ENCODE measurements at places on chromosomes 4 and X.

DNA sequence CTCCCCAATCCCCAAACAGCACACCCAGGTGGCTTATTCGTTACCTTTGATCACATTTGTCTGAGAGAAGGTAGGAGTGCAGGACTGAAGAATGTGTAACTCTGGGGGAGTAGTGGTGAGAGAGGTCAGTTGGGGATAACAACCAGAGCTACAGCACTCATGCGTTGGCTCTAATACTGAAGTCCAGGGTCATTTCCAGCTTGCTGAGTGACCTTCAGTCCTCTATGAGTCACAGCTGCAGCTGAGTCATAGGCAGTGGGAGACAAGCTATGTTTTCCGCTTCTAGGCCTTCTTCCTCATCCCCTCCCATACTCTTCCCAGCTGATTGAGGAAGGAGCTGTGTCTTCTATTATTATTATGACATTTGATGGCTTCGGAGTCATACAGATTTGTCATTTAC is 31.6 kb upstream of the CT47C1 start:
- peak; percentile 91 for DNase-seq

- no peak for DNase-seq
Observed at GRCh38 chr4:169305651-169306050, 34.9 kb upstream of the SH3RF1 start.

DNA sequence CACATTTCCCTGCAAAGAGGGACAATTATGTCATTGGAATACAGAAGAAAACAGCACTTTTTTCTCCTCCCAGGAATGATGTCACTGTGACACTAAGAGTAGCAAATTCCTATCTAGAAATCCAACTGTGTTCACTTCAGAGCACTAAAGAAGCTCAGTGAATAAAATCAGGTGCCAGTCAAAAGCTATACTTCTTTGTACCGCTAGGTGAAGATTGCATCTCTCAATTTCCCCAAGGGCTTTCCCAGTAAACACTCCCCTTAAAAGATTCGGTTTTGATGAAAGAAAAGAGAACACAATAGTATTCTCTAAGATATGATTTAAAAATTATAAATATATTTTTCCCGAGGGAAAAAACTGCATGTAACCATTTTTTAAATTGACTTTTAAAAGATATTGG is 104.7 kb upstream of the MID1 start:
- DNase-seq = no peak

DNA sequence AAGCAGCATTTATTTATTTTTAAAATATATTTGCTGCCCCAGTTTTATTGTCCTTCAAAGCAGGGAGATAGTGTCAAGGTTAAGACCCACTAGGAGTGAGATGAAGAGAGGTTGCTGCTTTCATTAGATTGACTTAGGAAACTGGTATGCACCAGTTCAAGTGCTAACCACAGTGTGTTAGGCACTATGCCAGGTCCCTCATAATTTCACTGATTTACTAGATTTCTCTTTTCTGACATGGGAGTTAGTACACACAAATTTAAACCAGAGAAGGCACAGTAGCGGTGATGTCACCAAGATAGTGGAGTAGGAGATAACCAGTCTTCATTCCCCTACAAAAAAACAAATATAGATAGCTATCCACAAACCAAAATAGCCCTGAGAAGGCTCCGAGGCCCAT is 14.3 kb downstream of the RRAGB start:
- DNase-seq = no peak

GRCh38 chr4:145482209-145483037 is 770 bp downstream of the SMAD1 start:
- peak; percentile 64 for DNase-seq

DNA sequence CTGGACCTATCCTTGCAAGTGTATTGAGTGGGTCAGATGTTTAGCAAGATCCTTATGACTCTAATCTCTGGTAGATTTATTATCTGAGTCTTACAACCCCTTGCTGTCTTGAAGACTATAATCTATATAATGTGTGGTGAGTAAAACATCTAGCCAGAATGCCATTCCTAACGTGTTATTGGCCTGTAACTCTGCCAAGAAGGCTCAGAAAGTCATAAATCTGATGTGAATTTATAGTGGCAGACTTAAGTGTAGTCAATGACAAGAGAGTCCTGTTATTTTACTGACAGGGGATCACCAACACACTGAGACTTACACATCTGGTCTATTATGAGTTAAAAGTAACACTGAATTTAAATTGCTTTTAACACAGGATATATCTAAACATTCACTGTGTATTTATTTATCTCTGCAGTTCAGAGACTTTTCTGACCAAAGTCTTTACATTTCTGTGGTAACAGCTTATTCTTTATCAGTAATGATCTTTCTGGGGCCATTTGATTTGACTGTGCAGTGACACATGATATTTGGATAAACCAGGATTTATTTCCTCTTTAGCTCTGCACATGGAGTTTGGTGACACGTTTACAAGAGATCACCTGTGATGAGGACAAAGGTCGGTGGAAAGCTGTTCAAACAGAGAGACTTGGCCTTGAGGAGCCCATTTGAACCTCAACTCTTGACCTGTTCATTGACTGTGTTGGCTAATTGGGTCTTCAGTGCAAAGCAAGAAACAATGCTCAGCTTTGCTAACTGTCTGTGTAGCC is 415.8 kb downstream of the STIM2 start:
- no peak for DNase-seq

DNA sequence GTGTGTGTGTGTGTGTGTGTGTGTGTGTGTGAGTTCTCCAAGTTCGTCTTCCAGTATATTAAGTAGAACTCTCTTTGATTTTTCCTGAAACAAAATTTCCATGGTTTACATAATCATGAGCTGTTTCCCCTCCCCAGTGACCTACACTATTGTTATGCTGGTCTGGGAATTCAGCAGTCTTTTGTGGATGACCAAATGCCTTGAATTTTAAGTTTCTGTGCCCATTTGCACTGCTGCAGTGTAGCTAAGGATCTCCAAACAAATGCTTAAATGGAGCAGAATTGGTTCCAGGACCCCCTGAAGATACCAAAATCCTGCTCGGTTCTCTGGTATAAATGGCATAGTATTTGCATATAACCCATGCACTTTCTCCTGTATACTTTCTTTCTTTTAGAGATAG is 77.2 kb upstream of the SLC34A2 start:
- DNase-seq = no peak

DNA sequence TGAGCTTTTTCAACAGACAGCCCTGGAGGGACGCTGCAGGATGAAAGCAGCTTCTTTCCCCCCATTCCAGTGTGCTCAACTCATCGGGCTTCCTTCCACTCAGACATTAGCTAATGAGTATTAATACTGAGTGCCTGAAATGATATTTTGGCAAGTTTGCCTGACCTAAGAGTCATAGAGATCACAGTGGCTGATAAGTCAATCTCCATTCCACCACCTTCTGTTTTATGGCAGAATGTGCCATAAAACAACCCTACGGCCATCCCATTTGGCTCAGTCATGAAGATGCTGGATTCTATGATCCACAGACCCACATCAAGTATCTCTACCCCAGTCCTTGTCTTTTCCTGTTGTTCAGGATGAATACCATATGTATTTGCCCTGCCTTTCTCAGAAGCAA is 48.3 kb upstream of the MAB21L2 start:
- no peak for DNase-seq

DNA sequence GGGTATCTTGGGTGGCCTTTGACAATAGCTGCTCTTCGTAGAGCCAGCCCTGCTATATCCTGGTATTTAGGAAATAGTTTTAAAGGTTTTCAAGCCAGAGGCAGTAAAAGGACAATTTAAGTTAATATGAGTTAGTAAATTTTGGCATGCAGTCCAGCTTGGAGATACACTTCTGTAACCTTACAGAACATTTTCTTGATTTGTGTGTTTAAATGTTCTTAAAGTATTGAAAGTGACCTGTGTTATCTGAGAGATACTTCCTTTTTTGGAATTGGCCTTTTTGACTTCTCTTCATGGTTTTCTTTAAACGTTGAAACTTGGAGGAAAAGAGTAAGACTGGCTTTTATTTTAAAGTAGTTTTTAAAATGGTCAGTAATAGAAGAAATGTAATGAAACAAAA is 25.5 kb downstream of the PDLIM5 start:
- DNase-seq = no peak

- DNase-seq = peak; percentile 69
Observed at GRCh38 chr4:99088023-99088449, 552 bp downstream of the ADH5 start.

GRCh38 chr4:123083646-123084045 is 161.2 kb upstream of the NUDT6 start:
- DNase-seq = peak; percentile 37

DNA sequence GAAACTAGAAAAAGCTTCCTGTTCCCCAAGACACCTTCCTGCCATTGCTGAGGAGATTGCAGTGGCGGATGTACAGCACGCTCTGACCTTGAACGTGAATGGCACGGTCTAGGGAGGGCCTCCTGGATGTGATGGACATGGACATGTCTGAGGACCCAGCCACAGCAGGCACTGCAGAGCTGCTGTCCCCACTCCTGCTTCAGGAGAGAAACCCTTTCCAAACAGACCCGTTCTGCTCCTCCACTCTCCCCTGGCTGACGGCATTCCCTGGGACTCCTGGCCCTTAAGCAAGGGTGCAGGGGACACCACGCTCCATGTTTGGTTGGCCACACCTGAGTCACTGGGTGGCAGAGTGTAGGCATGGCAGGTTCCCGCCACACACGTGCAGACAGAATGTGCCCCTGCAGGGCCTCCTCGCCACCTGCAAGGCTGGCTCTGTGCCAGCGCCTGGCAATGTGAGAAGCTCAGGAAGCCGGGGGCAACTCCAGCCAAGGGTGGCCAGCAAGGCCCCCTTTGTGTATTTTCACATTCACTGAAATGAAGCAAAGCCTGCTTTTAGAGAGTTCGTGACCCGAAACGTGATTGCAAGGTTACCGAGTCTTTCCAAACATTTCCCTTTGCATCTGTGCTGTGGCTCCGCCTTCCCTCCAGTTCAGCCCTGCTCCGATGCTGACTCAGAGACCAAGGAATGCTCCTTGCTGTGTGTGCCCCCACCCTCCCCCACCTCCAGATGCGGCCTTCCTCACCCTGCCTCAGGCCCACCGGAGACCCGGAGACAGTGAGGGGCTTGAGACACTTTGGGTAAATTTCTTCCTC is 46.1 kb downstream of the HTRA3 start:
- DNase-seq = no peak

DNA sequence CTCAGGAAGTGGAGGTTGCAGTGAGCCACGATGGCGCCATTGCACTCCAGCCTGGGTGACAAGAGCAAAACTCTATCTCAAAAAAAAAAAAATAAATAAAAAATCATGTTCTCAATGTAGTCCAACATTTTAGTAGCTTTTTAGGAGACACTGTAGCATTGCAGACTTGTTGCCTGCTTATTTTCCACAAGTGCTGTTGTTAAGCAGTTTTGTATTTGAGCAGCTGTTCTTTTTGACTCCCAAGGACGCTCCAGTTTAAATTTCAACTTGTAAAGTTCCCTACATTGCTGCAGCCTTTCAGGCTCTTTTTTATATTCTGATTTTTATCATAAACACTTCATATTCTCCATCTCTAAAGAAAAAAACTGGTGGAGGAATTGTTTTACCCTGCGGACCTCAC is 83.1 kb downstream of the PPEF2 start:
- no peak for DNase-seq

GRCh38 chrX:119755981-119756533 is 2.3 kb upstream of the SOWAHD start:
- DNase-seq = peak; percentile 77

- DNase-seq = no peak
Observed at GRCh38 chr4:167419468-167420140, 185.3 kb upstream of the SPOCK3 start.

GRCh38 chrX:104098151-104098808 is 14.0 kb upstream of the ZCCHC18 start:
- DNase-seq = peak; percentile 70

Measured in suppressor macrophage (primary cell).